ENCODE measurements at places on chromosomes 12 and 14.

DNA sequence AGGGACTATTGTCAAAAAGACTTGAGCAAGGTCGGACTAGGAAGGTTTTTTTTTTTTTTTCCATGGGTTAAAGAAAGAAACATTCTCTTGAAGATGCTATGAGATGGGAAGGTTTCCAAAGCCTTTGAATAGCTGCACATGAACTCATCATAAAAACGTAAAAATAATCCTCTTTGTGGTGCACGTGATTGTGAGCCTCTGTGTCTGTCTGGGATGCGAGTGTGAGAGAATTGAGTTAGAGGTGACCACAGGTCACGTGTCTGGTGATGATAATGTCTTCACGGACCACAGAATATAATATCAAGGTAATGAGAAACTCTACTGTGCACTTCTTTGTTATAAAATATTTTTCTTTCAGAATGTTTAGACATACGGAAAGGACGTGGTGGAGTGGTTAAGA is 24.3 kb upstream of the ADGRD1 start:
- ATAC-seq: no peak
- no peaks in the 10 kb centered on the region for H3K36me3 ChIP-seq
- no peak overlapping the region for H3K4me3 ChIP-seq
- no peaks in the 10 kb centered on the region for H3K4me1 ChIP-seq

- peak within 1 kb of the TSS; percentile 86 for H3K4me3 ChIP-seq
- no peaks in the 10 kb centered on the region for H3K27me3 ChIP-seq
- H3K4me1 ChIP-seq: peaks cover 30% of the 10 kb centered on the region
- peak within 1 kb of the TSS; percentile 92 for H3K27ac ChIP-seq
- peak; percentile 99 for ATAC-seq
These were observed at the start of the genes GATC and TRIAP1 for GRCh38 chr12:120445911-120446843. GATC (plus strand) TSS chr12:120446444; CDS start chr12:120446481, 37 bp downstream. TRIAP1 (minus strand) TSS chr12:120446384; CDS start chr12:120446372, 12 bp downstream.

- H3K36me3 ChIP-seq: no peaks in the 10 kb centered on the region
- H3K4me3 ChIP-seq: no peak overlapping the region
- no peaks in the 10 kb centered on the region for H3K27me3 ChIP-seq
- H3K27ac ChIP-seq: no peak overlapping the region
- no peaks in the 10 kb centered on the region for H3K4me1 ChIP-seq
These were observed 201.2 kb downstream of the ANO4 start for GRCh38 chr12:100995771-100996170.

DNA sequence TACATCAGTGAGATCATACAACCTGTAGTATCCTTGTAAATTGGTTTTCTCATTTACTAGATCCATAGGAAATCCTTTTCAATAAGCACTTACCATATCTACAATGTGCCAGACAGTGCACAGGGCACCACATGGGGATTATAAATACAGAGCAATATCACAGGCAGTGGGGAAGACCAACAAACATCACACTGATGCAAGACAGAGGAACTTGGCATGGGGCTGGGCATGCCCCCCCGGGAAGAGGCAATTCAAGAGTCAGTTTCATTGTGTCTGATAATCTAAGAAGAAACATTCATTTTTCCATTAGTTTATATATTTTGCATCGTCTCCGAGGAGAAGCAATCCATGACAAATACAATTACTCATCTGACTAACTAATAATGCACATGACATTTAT is 16.2 kb downstream of the NT5DC3 start:
- no peak for ATAC-seq
- no peaks in the 10 kb centered on the region for H3K27me3 ChIP-seq
- peaks cover 14% of the 10 kb centered on the region for H3K36me3 ChIP-seq

DNA sequence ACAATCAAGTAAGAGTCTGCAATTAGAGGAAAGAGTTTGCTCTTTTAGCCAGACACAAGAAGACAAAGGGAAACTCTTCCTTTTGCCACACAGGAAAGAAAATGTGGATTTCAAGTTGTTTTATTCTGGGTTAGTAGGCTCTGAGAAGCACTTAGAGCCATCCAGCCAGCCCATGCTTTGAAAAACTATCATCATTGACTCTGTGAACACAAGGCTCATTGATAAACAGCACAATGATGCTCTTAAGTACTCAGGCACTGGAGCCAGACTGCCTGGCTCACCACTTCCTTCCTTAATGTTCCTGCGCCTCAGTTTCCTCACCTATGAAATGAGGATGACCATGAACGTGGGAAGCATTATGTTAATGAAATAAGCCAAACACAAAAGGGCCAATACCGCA is 150.2 kb upstream of the EEA1 start:
- H3K4me1 ChIP-seq: no peaks in the 10 kb centered on the region
- ATAC-seq: no peak
- no peak overlapping the region for H3K4me3 ChIP-seq
- H3K27me3 ChIP-seq: no peaks in the 10 kb centered on the region
- H3K27ac ChIP-seq: no peak overlapping the region
- H3K36me3 ChIP-seq: no peaks in the 10 kb centered on the region

GRCh38 chr12:58882826-58883225 is 37.5 kb downstream of the LRIG3 start:
- no peak overlapping the region for H3K4me3 ChIP-seq
- H3K27ac ChIP-seq: no peak overlapping the region
- H3K36me3 ChIP-seq: no peaks in the 10 kb centered on the region
- H3K4me1 ChIP-seq: no peaks in the 10 kb centered on the region
- ATAC-seq: no peak

DNA sequence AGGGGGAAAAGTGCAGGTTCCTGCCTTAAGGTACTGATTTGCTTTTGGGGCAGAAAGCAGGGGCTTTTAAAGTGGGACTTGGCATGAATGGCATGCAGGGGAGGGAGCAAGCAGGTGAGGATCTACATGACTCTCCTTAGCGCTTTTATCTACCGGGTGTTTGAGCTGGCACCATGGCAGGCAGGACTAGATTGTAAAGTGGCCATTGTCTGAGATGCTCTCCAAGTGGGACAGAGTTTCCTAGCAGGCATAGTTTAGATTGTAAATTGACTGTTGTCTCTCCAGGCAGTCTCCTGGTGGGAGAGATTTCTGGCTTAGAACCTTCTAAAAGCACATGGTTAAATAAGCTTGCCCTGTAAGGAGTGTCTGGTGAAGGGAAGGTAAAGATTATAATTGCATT is 5.3 kb upstream of the DICER1 start:
- no peak overlapping the region for H3K27ac ChIP-seq
- no peaks in the 10 kb centered on the region for H3K27me3 ChIP-seq
- ATAC-seq: no peak
- peaks cover 21% of the 10 kb centered on the region for H3K4me1 ChIP-seq
- H3K36me3 ChIP-seq: peaks cover 14% of the 10 kb centered on the region
- no peak overlapping the region for H3K4me3 ChIP-seq

- peaks cover 10% of the 10 kb centered on the region for H3K27me3 ChIP-seq
- ATAC-seq: no peak
- no peak overlapping the region for H3K27ac ChIP-seq
- H3K36me3 ChIP-seq: no peaks in the 10 kb centered on the region
These were observed 66.1 kb upstream of the FERMT2 start for GRCh38 chr14:53016919-53017318.

GRCh38 chr12:46956451-46957035 is 122.9 kb upstream of the PCED1B start:
- H3K27me3 ChIP-seq: peaks cover 28% of the 10 kb centered on the region
- no peaks in the 10 kb centered on the region for H3K36me3 ChIP-seq
- no peak overlapping the region for H3K4me3 ChIP-seq
- H3K4me1 ChIP-seq: peaks cover 8% of the 10 kb centered on the region

GRCh38 chr12:118455327-118455726 is 79.0 kb downstream of the SUDS3 start:
- ATAC-seq: no peak
- H3K4me1 ChIP-seq: no peaks in the 10 kb centered on the region
- H3K27me3 ChIP-seq: peaks cover 21% of the 10 kb centered on the region
- no peak overlapping the region for H3K4me3 ChIP-seq
- no peak overlapping the region for H3K27ac ChIP-seq
- no peaks in the 10 kb centered on the region for H3K36me3 ChIP-seq

DNA sequence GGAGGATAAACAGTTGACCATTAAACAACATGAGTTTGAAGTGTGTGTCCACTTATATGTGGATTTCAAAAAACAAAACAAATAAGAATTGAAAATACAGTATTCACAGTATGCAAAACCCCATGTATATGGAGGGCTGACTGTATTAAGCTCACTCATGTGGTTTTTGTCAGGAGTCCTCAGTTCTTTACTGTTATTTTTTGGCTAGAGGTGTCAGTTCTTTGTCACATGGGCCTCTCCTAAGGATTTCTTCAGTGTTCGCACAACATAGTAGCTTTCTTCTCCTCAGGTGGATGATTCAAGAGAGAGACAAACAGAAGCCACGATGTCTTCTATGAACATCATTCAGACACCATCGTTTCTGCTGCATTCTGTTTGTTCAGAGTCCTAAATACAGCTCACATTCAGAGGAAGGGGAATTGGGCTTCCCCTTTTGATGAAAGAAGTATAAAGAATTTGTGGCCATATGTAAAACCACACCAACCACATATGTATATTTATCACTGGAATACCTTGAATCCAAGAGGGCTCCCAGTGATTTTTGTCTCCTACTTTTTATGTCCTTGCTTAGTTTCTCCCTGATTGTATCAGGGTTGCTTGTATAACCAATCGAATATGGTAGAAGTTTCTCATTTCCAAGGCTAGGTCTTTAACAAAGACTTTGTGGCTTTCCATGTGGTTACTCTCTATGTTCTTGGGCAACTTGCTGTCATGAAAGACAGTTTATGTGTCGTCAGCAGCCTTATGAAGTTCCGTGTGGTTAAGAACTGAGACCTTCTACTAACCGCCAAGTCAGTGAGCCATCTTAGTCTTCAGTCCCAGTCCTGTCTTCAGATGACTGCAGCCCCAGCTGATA is 18.9 kb downstream of the MNAT1 start:
- peaks cover 52% of the 10 kb centered on the region for H3K4me1 ChIP-seq
- H3K4me3 ChIP-seq: peak overlapping the region; percentile 56
- peaks cover 5% of the 10 kb centered on the region for H3K36me3 ChIP-seq

- H3K4me3 ChIP-seq: no peak overlapping the region
- H3K4me1 ChIP-seq: peaks cover 73% of the 10 kb centered on the region
- H3K27ac ChIP-seq: peak overlapping the region; percentile 87
- no peaks in the 10 kb centered on the region for H3K27me3 ChIP-seq
These were observed 48.1 kb downstream of the DAD1 start for GRCh38 chr14:22540811-22541360.

DNA sequence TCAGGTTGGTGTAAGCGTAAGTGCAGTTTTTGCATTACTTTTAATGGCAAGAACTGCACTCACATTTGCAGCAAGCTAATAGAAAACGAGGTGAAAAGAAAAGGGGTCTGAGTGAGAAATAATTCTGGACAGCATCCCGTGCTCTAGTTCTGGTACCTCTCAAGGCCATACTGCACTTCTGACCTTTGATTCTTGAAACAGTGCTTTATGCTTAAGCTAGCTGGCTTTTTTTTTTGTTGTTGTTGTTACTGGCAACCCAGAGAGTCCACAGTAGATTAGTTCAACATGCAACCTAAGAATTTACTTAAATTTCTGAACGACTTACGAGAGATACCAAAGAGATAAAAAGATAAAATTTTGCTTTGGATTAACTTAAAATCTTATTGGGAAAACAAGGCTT is 75.2 kb upstream of the PRKD1 start:
- no peak overlapping the region for H3K27ac ChIP-seq
- no peaks in the 10 kb centered on the region for H3K4me1 ChIP-seq
- ATAC-seq: no peak
- H3K4me3 ChIP-seq: no peak overlapping the region

GRCh38 chr12:9634969-9635754 is 27.4 kb upstream of the KLRB1 start:
- peaks cover 61% of the 10 kb centered on the region for H3K4me1 ChIP-seq
- no peak overlapping the region for H3K4me3 ChIP-seq
- peaks cover 18% of the 10 kb centered on the region for H3K36me3 ChIP-seq
- ATAC-seq: no peak
- peak overlapping the region; percentile 86 for H3K27ac ChIP-seq

DNA sequence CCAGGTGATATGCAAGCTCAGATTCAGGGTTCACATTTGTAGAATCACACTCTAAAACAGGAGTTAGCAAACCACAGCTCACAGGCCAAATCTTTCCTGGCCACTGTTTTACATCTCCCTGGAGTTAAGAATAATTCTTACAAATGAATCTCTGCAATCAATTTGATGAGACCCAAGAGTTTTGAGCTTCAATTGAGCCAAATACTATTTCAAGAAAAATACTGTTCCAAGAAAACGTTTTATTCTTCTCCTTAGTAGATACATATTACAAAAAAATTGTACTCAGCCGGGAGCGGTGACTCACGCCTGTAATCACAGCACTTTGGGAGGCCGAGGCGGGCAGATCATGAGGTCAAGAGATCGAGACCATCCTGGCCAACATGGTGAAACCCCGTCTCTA is 2.5 kb downstream of the PTGDR start:
- peaks cover 22% of the 10 kb centered on the region for H3K4me1 ChIP-seq
- H3K27me3 ChIP-seq: peaks cover 50% of the 10 kb centered on the region
- no peaks in the 10 kb centered on the region for H3K36me3 ChIP-seq
- ATAC-seq: no peak

Data from stimulated activated memory B cell treated with anti-CD40 and anti-IgM and Interleukin-4, amounts not matched to agents 10 μg/mL and 1 μg/mL and 100 μg/mL, for 72 hours (primary cell).